ENCODE measurements at places on chromosomes 6 and 20.
A peak's percentile ranks its signal among the peaks of the same experiment; 100 is the strongest.

- DNase-seq = no peak
Measured at GRCh38 chr6:166341464-166341863, 881 bp downstream of the SFT2D1 start.

DNA sequence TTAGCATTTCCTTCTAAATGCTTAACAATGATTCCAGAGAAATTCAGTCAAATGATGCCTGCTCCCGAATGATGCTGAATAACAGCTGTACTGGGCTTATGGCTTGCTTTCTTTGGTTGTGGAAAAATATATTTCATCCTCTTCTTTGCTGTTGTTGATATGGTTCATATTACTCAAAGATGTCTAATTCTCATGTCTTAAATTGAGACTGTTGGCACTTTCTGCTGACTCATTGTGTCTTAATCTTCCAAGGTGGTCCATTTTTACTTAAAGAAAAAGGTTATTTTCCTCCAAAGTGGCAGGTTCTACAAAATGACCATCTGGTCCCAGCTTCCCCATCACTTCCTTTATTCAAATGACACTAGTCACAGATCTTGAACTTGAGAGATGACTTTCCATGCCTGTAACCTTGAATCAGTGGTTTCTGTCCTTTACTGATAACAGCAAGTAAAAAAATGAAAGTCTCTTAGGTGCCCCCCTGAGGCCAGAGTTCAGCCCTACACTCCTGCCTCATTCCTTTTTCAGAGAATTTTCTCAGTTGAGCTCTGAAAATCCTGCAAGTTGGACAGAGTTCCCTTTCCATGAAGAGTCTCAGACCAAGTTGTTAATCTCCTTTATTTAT, 6.9 kb downstream of the SNAP25 start:
- no peak for DNase-seq

DNA sequence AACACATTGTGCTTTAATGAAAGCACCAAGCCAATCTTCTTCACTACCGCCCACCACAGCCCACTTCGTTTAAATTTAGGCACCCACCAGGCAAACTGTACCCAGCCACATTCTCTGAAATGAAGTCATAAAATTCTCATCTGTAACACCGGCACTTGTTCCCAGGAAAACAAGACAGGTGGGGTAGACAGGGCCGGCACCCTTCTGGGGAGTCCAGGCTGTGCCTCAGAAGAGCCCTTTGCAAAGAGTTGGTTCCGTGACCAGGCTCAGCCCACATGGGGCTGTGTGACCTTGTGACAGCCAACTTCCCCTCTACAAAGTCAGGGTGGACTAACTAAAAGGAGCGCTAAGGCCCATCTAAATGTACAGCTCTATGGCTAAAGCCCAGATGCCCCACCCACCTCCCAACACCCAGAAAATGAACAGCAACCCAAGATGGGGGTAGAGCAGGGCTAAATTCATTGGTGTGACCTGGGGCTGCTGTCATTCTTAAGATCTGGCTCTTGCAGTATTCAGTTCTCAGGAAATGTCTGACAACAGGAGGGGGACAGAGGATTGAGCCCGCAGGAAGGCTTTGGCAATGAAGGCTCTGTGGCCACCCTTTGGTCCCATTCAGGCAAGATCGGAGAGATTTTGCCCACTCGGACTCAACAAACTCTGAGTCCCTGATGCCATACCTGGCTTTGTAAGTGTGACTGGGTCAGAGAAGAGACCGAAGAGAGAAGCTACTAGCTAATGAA, 56.7 kb downstream of the TRERF1 start:
- no peak for DNase-seq

- DNase-seq = no peak
Measured at GRCh38 chr20:55569084-55569483, 436.2 kb downstream of the CBLN4 start.

- DNase-seq = no peak
Measured at GRCh38 chr6:105573138-105573537, 170.3 kb upstream of the PREP start.

GRCh38 chr20:25041813-25042530, 16.0 kb downstream of the ACSS1 start:
- no peak for DNase-seq

DNA sequence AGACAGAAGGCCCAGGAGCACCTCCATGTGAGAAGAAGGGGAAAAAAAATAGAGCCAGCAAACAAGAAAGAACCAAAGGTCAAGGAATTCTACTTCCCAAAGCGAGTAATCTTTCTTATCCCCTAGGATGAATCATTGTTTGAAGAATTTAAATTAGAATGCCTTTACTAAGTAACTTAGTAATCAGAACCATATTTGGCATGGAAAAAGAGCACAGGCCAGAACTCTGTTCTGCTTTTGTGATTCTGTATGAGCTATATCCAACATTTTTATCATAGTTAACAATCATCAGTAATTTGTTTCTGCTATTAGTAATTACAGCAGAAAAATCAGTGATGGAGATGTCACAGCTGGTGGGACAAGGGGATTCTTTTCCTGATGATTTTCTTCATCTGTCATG, 228.8 kb upstream of the FAM83B start:
- DNase-seq = no peak

GRCh38 chr6:168060521-168060931, 18.5 kb downstream of the FRMD1 start:
- no peak for DNase-seq

- no peak for DNase-seq
Measured at GRCh38 chr6:114253431-114253830, 89.4 kb downstream of the HS3ST5 start.

DNA sequence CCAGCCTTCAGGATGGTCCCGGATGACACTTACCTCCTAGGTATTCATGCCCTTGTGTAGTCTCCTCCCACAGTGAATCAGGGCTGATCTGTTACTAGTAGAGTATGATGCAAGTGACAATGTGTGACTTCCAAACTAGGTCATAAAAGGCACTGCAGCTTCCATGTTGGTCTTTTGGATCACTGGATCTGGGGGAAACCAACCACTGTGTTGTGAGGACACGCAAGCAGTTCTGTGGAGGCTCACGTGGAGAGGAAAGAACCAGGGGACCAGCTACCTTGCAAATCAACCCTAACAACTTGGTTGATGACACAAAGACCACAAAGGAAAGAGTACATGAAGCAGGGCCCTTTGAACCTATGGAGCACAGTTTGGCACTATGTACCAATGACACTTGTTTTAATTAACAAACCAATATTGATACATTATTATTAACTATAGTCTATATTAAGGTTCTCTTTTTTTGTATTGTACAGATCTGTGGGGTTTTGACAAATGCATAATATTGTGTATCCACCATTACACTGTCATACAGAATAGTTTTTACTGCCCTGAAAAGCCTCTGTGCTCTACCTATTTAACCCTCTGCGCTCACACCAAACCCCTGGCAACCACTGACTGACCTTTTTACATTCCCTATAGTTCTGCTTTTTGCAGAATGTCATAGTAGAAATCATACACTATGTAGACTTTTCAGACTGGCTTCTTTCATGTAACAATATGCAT, 16.3 kb upstream of the SDCBP2 start:
- no peak for DNase-seq

DNA sequence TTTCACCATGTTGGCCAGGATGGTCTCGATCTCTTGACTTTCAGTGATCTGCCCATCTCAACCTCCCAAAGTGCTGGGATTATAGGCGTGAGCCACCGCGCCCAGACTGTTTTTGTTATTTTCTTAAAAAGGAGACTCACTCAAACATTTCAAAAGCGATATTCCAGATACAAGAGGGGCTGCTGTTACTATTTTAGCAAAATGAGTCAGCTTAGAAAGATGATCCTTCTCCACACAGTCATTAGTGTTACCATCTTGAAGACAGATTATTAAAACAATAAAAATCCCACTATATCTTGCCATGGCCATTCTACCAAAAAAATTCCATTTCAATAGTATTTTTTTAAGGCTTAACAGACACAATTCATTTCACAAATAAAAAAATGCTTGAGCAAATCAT, 102.8 kb downstream of the PREP start:
- no peak for DNase-seq

DNA sequence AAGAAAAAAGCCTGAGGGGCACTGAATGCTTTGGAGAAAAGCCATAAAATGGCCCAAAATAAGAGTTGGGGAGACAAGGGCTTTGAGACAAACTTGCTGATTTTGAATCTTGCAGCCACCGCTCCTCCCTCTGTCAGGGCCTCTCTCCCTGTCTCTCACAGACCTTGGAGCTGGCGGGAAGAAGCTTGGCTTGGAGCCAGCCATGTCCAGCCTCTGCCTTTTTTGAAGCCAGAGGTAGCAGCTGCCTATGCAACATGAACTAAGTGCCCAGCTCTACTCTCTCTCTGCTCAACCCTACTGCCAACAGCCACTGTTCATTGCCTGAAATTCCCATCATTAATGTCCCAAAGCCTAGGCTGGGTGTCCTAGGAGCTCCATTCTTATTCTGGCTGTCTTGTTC, 63.7 kb upstream of the CTNNBL1 start:
- peak; percentile 75 for DNase-seq

DNA sequence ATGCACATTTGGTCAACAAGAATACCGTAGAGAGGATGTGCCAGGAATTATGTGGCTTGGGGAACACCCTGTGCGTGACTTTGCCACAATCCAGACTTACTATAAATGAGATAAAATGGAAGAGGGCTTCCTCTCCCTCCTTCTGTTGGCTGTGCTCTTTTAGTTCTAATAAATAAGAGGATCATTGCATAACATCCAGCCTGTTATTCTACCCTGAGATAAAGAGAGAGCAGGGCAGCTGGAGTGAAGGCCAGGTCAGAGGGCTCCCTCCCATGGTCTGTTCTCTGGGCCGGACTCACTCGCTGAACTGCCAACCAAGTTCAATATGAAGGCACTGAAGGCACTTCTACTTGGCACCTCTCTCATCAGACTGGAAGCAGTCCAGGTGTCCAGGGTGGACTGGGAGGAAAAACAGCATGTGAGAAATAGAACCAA, 91.7 kb downstream of the MTFR2 start:
- DNase-seq = no peak

- DNase-seq = peak; percentile 67
Measured at GRCh38 chr20:23637282-23638221, at the start of gene CST3. TSS of gene CST3 (minus strand) at chr20:23637955. CDS start at chr20:23637862, 93 bp downstream.

DNA sequence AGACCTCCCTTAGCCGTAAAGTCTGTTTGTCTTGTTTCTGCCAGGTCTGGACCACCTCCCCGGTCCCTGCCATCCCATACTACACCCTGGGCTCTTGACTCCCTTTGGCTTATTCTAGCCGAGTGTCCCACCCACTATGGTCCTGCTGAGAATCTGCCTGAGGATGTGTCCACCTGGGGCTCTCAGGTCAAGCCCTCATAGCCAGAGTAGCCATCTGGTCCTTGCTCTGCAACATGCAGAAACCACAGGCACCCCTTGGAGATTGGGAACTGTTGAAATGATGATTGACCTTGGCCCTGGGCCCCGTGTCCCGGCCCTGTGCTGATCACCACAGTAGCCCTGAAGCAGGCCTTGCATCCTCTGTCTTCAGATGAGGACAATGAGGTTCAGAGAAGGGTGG, 44.0 kb downstream of the VSTM2L start:
- no peak for DNase-seq

GRCh38 chr6:130293800-130294199, 71.0 kb upstream of the SAMD3 start:
- no peak for DNase-seq

- DNase-seq = no peak
Measured at GRCh38 chr6:42049948-42050296, 402 bp upstream of the TAF8 start.

DNA sequence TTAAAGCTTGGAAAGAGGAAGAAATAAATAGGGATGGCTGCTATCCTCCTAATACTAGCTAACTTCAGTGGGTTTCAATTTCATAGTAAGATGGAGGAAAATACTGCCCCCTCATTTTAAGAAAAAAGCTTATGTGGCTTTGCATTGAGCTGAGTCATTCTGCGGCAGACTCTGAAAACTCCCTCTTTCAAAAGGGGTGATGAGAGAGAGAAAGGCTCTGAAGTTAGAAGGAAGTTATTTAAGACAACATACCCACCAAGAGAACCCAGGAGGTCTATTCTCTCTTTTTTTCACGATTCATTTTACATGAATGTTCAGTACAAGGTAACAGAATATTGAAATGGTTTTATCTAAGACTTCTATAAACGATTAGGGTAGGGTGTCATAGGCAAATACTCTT, 4.5 kb downstream of the PRDM13 start:
- DNase-seq = no peak

- DNase-seq = no peak
Measured at GRCh38 chr6:151009576-151009975, 144.1 kb downstream of the MTHFD1L start.

DNA sequence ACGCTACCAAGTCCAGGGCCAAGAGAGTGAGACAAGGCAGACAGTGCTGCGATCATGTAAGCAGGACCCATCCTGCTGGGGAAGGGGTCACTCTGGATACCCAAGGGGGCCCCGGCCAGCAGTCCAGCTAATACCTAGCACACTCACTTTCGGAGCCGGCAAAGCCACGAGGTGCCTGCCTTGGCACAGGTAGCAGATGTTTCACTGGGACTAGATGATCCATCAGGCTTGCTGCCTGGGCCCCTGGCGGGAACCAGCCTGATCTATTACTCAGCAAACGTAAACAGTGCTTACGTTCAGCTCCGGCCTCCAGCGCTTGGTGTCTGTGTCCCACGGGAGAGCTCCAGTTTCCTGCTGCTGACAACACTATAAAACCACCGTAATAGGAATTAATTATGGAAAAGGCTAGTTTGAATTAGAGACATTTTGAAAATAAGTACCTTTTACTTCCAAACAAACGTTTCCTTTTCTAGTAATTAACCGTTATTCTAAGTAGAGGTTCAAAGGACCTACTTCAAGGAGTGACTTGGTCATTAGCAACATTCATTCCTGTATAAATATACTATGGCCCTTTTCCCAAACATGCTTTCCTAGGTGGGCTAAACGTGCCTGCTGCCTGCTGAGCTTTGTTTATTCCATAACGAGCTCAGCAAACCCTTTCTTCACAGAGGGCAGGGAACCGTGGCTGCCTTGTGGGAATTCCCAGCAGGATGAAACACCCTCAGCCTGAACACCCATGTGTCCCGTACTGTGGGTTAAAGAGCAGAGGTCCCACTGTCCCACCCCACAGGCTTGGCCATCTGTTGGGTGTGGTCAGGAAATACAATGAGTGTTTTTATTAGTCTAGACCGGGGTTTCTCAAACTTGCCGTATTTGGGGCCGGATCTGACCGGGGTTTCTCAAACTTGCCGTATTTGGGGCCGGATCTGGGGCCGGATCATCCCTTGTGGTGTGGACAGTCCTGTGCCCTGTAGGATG, 18.4 kb downstream of the SLC22A23 start:
- DNase-seq = no peak

DNA sequence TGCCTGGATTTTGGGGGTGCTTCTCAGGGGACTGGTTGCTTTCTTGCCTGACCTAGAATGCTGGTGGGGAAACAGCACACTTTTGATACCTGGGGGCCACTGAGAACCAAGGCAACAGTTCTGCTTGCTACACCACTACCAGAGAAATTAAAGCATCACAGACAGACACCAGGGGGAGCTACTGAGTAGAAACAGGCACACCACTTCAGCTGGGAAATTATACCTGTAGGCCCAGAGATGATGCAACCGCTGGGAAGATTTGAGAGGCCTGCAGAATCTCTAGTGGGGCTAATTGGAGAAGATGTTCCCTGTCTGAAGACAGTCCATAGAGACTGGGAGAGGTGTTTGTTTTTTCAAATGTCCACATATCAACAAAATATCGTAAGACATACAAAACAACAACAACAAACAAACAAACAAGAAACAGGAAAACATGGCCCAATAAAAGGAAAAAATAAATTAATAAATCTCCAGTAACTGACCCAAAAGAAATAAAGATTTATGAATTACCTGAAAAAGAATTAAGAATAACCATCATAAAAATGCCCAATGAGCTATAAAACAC, 129.4 kb upstream of the RIN2 start:
- DNase-seq = peak; percentile 60

- no peak for DNase-seq
Measured at GRCh38 chr6:82072121-82072521, 175.4 kb downstream of the IBTK start.

GRCh38 chr6:135195041-135195440, 13.9 kb downstream of the MYB start:
- no peak for DNase-seq

Measured in NCI-H2227 treated with DMSO at 0.1 percent for 48 hours (cell line).